ENCODE measurements at places on chromosomes 2 and 18. TPM values are rescaled to one million over a fixed set of nuclear protein-coding genes. Genes with fewer than 3 reads are reported as not detected.

MYO3B gene
- polyA plus RNA-seq: 2.5 TPM

MROH2A gene
- polyA plus RNA-seq: 0.70 TPM

CD226 gene
- 4.0 TPM for polyA plus RNA-seq

ZNF892 gene
- polyA plus RNA-seq: 4.6 TPM

ECEL1 gene
- polyA plus RNA-seq: 0.41 TPM

MATN3 gene
- 10.6 TPM for polyA plus RNA-seq

PTPN18 gene
- 36.0 TPM for polyA plus RNA-seq

CRACDL gene
- 5.0 TPM for polyA plus RNA-seq

TTN gene
- 1.4 TPM for polyA plus RNA-seq

SNTG2 gene
- polyA plus RNA-seq: 0.93 TPM

DNA sequence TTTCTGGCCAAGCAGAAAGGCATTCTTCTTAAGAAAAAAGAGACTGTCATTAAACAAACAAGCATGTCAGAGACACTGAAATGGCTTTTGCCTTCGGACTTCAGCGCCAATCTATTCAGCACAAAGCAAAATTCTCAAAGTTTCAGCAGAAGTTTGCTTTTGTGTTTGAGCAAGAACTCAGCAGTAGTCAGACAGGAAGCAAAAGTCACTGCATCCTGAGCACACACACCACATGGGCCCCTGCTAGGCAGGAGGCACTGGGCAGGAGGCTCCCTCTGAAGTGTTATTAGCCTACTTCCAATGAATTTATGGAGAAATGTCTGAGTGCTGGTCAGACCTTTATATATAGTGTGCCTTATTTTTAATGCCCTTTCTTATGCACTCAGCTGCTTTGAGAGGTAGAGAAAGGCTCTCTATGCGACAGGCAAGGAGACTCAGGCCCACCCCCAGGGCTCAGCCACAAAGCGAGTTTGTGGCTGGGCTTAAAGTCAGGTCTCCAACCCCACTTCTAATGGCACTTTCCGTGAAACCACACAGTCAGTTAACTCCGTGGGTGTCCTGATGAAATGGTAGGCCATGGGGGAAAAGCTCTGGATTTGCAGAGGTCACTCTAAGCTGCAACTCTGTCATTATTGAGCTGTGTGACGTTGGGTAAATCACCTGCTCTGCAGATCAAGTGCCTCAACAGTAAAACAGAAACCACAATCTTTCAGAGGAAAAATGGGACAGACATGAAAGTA, 161.0 kb upstream of the TMEM200C start:
- no peak for DNase-seq

- DNase-seq: no peak
Measured at GRCh38 chr2:109337221-109337620, 208.2 kb downstream of the SH3RF3 start.

DNA sequence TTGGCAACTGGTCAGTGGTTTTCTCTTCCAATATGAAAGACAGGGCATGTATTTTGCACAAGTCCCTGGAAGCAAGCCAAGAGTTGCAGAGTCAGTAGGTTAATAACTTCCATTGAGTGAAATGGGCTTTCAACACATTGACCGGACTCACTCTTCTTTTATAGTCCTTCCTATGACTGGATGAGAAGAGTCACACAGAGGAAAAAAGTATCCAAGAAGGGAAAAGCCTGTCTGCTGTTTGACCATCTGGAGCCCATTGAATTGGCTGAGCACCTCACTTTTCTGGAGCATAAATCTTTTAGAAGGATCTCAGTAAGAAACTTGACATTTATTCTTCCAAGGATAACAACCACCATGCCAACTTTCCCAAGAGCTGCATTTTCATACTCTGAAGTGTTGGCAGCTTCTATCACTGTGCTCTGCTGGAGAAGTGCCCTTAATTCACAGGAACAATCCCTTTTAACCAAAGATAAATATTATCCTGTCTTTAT, 45.4 kb downstream of the RASGRP3 start:
- no peak for DNase-seq

GRCh38 chr2:42928692-42929545, 136.5 kb upstream of the HAAO start:
- DNase-seq: no peak

DNA sequence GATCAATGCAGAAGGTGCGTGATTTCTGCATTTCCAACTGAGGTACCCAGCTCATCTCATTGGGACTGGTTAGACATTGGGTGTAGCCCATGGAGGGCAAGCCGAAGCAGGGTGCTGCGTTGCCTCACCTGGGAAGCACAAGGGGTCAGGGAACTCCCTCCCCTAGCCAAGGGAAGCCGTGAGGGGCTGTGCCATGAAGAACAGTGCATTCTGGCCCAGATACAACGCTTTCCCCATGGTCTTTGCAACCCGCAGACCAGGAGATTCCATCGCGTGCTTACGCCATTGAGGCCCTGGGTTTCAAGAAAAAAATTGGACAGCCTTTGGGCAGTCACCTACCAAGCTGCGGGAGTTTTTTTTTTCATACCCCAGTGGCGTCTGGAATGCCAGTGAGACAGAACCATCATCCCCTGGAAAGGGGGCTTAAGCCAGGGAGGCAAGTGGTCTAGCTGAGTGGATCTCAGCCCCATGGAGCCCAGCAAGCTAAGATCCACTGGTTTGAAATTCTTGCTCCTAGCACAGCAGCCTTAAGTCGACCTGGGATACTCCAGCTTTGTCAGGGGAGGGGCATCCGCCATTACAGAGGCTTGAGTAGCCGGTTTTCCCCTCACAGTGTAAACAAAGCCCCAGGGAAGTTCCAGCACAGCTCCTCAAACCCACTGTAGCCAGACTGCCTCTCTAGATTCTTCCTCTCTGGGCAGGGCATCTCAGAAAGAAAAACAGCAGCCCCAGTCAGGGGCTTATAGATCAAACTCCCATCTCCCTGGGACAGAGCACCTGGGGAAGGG, 21.7 kb downstream of the TFPI start:
- DNase-seq: no peak

GRCh38 chr2:239607517-239608191, 206.8 kb upstream of the HDAC4 start:
- no peak for DNase-seq

- no peak for DNase-seq
Measured at GRCh38 chr2:5021136-5021535, 671.0 kb upstream of the SOX11 start.

DNA sequence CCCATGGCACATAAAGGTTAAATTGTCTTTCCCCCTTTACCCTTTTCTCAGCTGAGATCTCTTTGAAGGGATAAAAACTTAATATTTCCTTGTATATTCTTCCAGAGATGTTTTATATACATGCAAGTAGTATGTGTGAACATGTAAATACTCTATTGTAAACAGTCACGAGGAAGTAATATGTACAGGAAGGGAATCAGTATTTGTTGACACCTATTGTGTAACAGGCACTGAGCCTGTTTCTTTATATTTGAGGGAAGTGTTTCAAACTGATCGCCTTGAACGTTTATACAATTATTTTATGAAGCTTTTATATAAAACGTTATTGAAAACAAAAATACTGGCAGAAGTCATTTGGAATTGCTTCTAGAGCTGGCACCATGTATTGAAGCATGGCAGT, 13.2 kb downstream of the RALBP1 start:
- DNase-seq: no peak

DNA sequence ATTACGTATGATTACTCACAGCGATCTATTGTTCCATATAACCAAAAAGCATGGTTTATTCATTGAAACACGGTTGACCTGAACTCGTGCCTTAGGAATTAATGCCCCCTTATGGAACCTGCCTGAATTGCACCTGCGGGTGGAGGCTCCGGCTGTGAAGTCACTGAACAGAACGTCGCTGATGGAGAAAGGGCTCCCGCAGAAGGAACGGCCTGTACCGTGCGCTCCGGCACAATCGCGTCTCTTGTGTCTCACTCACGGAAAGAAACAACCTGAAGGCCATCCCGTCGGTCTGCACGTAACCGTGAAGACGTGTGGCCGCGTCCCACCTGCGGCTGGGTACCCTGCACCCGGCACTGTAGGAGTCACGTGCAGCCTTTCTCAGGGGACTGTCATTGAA, 133.1 kb downstream of the NFATC1 start:
- peak; percentile 54 for DNase-seq

DNA sequence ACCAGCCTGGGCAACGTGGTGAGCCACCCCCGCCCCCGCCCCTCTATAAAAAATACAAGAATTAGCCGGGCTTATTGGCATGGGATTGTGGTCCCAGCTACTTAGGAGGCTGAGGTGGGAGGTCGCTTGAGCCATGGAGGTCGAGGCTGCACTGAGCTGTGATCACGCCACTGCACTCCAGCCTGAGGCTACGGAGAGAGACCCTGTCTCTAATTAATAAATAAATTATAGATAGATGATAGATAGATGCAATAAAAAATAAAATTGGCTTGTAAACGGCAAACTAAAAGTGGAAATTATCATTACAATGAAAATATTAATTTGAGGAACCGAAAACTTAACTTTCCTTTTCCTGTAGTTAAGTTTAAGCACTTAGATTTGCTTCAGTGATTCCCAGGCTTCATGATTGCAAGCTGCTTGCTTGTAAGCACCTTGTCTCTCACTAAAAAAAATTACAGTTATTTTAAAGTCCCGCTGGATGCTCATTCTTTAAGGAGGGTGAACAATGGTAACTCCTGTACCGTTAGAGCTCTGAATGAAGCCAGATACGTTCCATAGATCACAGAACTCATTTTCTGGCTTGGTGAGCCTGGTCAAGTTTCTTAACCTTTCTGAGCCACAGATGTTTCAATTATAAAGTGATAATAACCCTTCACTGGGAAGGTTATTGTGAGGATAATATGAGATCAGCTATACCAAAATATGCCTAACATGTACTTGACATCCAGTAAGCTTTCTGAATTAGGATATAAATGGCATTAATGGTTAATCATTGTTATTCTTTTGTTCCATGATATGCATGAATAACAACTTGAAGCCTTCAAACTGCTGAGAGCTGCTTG, 9.3 kb upstream of the NARS1 start:
- no peak for DNase-seq

GRCh38 chr2:27441958-27442919, at the start of gene KRTCAP3:
TSS of gene KRTCAP3 (plus strand) at chr2:27442381. CDS start at chr2:27442413, 32 bp downstream.
- DNase-seq: peak; percentile 62

- DNase-seq: no peak
Measured at GRCh38 chr2:140158259-140158658, 1378.1 kb upstream of the NXPH2 start.

GRCh38 chr2:232894746-232895145, 24.7 kb downstream of the SNORC start:
- peak; percentile 51 for DNase-seq

DNA sequence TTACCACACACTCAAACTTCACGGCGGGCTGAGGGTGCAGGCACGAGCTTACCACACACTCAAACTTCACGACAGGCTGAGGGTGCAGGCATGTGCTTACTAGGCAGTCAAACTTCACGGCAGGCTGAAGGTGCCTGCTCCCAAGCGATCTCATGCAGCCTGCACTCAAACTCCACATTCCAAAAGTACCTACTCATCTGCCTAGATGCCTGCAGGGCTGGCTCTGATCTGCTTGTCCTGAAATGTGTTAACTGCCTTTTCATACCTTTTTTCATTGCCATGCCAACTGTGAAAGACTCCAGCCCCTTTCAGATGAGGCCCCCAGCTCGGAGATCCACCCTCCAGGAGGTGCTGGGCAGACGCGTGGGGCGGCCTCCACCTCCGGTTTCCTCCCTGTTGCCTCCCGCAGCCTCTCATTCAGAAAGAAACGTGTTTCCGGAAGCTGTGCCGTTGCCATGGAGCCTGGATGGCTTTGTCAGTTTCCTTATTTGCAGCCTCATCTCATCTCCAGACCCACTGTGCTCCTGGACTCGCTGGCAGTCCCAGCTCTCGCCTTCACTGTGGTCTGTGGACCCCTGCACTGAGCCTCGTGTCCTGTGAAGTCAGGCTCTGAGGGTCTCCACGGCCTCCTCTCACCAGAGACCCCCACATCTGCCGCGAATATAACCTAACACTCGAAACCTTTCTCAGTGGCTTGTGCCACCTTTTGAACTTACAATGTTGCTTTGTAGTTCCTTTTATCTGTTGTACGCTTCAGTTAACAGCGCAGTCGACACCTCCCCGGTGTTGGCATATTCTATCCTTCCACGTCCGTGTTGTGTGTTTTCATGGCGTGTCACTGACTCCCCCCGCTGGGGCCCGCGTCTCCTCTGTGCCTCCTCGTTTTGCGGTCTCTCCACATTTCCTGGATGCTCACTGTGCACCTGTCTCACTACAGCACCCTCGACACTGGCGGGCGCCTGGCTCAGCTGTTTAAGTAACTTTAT, 106.1 kb upstream of the ALKAL2 start:
- DNase-seq: no peak

- DNase-seq: no peak
Measured at GRCh38 chr2:85783796-85784195, 30.0 kb downstream of the ATOH8 start.

DNA sequence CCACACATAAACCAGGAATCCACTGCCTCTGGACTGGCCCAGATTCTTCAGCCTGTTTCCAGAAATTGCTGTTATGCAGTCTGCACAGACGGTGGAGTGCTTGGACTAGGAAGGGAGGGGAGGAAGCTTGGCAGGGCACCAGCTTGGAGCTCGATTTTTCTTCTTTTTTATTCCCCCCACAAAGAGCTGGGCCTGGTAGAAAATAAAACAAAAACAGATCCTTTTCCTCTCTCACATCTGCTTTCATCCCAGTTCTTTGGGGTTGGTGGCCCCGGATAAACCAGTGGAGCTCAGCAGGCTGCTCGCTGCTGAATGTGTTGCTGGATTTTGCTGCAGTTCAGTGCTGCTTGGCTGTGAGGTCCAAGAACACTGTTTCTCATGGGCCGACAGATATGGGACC, 16.0 kb downstream of the LRRTM1 start:
- DNase-seq: peak; percentile 63

DNA sequence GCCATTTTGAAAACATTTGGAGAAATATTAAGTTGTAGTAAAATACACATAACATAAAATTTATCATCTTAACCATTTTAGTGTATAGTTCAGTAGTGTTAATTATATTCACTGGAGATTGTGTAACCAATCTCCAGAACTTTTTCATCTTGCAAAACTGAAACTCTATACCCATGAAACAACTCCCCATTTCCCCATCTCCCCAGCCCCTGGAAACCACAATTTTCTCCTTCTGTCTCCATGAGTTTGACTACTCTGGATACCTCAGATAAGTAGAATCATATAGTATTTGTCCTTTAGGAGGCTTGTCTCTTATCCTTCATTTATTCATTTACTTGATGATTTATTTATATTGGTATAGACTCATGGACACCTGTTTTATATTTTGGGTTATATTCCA, 392.9 kb downstream of the SETBP1 start:
- no peak for DNase-seq

DNA sequence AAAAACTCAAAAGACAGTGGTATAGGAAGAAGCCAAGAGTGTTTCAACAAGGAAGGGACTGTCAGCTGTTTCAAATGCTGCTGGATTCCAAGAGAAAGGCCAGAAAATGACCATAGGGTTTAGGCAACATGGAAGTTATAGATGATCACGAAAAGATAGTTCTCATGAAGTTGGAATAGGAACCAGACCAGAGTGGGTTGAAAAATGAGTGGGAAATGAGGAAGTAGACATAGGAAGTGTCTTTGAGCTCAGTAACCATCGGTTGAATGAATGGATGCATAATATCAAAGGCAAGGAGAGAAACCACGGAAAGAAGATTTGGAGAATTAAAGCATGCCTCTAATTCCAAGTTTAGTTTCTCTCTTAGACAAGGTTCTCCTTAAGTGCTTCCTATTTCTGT, 1.3 kb downstream of the NCAPH start:
- DNase-seq: no peak
